ENCODE measurements at places on chromosomes 11 and 22. TPM values are rescaled to one million over a fixed set of nuclear protein-coding genes. Genes with fewer than 3 reads are reported as not detected.

DNA sequence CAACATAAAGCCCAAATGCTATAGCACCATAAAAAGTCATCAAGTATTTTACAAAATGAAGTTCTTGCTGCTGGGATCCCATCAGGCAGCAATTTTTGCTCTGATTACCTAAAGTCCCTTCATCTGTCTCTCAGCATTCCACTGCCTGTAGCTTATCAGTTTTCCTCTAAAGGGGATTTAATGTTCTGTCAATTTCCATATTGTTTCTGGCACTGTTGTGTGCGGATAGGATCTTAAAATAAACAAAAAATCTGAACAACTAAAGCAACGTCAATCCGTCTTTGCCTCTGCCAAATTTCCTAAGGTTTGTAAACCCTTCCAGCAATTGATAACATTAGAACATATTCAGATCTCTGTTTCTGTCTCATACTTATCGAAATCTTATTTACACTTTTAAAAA is 1126.3 kb upstream of the RAG2 start:
- no peak for DNase-seq

GRCh38 chr11:119805663-119806062 is 76.7 kb upstream of the NECTIN1 start:
- DNase-seq = no peak

- no peak for DNase-seq
These were observed 20.9 kb downstream of the SPTBN2 start for GRCh38 chr11:66708094-66708493.

DNA sequence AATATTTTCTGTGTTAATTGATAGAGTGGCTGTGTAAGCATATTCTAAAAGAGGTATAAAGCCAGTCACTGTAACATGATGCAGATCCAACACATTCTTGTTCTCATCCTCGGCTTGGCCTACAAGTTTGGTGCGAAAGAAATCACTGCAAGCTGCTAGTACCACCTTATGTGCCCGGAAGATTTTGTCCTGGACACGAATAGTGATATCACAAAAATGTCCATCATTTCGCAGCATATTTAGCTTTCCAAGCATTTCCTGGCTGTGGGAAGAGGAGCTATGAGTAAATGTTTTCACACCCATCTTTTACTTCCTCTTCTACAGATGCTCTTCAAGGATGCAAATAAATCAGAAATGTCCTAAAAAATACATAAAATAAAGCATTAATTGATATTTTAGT is 53.1 kb downstream of the ZBTB44 start:
- no peak for DNase-seq

DNA sequence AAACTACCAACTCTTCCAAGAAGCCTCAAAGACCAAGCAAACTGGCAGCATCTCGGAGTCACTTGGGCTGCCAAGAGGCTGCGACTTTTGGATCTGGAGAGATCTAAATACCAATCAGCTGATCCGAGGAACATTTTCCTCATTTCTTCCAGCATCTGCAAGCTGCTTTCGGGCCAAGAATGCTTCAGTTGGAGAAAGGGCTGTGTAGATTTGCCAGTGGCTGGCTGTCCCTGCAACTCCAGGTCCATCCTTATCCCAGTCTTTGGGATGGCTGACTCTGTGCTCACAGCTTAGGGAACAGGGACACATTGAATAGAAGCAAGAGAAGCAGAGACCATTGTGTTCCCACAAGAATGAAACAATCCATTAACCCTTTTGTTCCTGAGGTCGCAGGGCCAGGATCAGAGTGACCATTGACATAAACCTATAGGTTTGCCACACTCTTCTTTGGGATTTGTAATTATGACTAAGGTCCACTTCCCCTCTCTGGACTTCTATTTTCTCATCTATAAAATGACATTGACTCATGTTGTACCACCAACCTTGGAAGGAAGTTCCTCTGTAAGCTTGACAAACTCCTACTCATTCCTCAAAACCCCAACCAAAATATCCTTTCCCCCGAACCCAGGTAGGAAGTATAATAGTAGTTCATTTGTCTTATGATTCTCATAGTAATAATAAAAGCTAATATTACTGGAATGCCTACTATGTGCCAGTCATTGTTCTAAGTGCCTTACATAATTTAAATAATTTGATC is 340.8 kb downstream of the MN1 start:
- DNase-seq = peak; percentile 27

DNA sequence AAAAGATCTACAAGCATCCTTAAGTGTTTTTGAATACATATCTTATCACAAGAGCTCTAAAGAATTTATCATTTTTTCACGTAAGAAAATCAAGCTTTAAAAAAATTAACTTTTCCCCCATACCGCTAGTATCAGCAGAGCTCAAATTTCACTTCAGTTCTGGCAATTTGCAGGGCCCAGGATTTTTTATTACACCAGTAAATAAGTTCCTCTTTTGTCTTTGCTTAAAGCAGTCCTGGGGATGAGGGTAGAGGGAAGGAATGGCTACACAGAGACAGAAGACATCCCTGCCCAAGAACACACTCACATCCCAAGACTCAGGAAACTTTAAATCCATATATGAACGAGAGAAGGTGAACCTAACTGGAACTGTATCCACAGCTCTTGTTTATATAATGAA is 22.6 kb upstream of the SORL1 start:
- DNase-seq = no peak

The MS4A3 gene
- not detected for total RNA-seq

The DERL3 gene
- 2.5 TPM for total RNA-seq

The CNIH2 gene
- total RNA-seq = not detected

The APOA5 gene
- not detected for total RNA-seq
